ENCODE measurements at places on chromosomes 13 and 19.

DNA sequence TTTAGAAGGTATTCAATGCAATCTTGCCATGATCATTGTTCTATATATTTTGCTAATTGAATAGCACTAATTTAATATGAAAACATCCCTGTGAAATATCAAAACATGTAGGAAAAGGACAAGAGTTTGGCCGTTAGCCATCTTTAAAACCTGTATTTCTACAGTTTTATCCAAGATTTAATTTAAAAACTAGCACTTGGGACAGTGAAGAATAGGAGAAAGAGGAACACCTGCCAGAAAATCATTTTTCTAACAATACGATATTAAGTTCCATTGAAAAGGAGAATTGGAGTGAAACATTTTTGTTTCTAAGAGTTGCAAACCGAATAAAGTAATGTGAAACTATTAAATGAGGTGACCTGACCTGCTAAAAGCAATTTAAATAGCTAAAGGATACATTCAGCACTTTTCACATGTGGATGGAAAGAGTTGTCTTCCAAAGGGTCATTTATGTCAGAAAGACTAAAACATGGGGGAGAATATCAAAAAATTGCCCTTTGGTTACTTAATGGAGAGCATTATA, 1673.6 kb upstream of the MIR17HG start:
- no peak for DNase-seq

DNA sequence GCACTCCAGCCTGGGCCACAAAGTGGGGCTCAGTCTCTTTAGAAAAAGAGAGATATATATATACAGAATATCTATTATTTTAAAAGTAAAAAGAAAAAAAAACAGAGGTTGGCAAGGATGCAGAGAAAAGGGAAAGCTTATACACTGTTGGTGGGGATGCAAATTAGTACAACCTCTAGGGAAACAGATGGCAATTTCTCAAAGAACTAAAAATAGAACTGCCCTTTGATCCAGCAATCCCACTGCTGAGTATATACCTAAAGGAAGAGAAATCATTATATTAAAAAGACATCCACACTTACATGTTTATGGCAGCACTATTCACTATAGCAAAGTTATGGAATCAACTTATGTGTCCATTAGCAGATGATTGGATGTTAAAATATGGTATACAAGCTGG, 28.6 kb upstream of the SLC1A6 start:
- no peak for DNase-seq

DNA sequence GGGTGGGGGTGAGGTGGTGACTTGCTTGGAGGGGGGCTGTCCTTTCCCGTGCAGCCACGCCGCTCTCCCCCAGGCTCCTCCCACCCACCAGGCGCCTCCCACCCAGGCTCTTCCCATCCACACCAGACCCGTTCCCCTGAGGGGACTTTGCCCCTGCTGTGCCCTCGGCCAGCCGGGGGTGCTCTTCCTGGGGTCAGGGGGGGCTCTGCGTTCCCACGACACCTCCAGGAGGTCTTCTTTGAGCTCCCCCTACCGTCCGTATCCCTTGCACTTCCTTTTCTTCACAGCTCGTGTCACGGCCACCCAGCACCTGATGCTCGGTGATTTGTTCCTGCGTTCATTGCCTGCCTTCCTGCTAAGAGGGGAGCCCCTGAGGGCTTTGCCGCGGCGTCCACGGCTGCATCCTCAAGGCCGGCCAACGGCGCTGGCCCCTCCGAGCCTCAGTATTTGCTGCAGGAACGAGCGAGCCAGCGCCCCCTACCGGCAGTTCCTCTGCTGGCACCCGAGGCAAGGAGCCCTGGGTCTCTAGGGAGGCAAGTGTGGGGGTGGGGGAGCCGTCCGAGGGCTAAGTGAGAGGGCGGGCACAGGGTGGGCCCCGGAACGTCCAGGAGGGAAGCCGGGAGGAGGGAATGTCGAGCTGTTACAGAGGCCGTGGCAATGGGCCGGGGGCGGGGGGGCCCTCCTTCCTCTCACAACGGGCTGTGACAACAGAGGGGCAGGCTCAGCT, 11.8 kb downstream of the LRRC4B start:
- peak; percentile 56 for DNase-seq

- DNase-seq, result no peak
These were observed 7.1 kb upstream of the DPP9 start for GRCh38 chr19:4730740-4731171.

- peak; percentile 75 for DNase-seq
These were observed 500 bp upstream of the IFI30 start for GRCh38 chr19:18173054-18173571.

GRCh38 chr13:31944262-31945160, 87.1 kb upstream of the FRY start:
- DNase-seq, result no peak

- no peak for DNase-seq
These were observed 4.4 kb upstream of the LILRA5 start for GRCh38 chr19:54317108-54317964.

- DNase-seq, result no peak
These were observed 126.8 kb upstream of the SPATA13 start for GRCh38 chr13:24033527-24034302.

DNA sequence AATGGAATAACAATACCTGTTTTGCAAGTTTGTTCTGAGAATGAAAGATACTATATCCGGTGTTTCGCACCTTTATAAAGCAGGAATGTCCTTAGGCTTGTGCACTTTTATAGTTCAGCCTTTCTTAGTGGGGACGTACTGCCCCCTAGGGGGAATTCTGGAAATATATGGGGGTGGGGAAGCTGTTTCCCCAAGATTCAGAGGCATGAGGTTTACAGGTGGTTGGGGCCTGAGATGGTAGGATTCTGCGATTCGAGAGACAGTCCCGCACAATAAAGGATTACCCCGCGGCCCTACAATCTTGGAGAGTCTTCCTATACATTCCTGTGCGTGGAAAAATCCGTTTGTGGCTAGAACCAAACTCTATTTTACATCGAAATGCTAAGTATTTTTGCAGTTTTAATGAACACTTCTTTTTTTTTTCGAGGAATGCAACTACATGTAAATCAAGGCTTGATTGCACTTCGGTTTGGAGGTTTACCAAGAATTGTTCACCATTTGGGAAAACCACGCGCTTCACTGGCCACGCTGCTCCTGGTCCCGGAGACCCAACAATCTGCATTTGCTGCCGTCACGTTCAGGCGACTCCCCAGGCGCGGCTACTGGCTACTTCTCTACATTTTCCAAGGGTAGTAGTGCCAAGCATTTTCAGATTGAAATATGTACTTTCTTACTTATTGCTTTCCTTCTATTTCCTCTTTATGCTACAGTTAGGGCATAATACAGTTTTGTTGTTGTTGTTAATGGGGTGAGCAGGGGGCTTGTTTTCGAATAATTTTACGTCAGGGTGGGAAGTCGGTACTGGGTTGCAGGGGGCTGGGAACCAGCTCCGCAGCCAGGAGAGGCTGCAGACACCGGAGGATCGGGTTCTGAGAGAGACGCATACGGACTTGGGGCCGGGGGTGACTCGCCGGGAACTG, 830 bp downstream of the NEK5 start:
- DNase-seq, result peak; percentile 42

Data from adrenal gland (tissue), 19 donors.